Fibroblast of lung (primary cell): ENCODE measurements at places on chromosomes 16 and 17. TPM values are rescaled to one million over a fixed set of nuclear protein-coding genes. Genes with fewer than 3 reads are reported as not detected.

TEN1 gene
- total RNA-seq: 9.4 and 12.6 TPM in 2 replicates

- H3K4me3 ChIP-seq: no peak overlapping the region
- H3K27ac ChIP-seq: no peak overlapping the region
- DNase-seq: no peak
- no peaks in the 10 kb centered on the region for H3K27me3 ChIP-seq
Measured at GRCh38 chr17:74244548-74244947, 29.5 kb upstream of the DNAI2 start.

DNA sequence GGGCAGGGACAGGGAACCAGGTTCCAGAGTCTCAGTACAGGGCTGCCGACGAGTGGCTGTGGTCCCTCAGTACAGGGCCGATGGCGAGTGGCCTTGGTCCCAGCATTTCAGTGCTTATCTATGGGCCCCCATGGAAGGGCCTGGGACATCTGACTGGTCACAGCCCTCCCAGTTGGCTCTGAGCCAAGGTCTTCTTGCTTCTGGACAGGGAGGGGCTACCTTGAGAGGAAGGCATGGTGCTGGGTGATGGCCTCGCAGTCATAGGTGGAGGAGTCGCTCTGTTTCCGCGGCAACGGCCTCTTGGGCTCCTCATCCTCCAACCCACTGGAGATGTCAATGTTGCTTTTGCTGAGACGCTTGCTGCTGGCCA lies 32.5 kb downstream of the PIMREG start:
- no peak overlapping the region for H3K4me3 ChIP-seq

DNA sequence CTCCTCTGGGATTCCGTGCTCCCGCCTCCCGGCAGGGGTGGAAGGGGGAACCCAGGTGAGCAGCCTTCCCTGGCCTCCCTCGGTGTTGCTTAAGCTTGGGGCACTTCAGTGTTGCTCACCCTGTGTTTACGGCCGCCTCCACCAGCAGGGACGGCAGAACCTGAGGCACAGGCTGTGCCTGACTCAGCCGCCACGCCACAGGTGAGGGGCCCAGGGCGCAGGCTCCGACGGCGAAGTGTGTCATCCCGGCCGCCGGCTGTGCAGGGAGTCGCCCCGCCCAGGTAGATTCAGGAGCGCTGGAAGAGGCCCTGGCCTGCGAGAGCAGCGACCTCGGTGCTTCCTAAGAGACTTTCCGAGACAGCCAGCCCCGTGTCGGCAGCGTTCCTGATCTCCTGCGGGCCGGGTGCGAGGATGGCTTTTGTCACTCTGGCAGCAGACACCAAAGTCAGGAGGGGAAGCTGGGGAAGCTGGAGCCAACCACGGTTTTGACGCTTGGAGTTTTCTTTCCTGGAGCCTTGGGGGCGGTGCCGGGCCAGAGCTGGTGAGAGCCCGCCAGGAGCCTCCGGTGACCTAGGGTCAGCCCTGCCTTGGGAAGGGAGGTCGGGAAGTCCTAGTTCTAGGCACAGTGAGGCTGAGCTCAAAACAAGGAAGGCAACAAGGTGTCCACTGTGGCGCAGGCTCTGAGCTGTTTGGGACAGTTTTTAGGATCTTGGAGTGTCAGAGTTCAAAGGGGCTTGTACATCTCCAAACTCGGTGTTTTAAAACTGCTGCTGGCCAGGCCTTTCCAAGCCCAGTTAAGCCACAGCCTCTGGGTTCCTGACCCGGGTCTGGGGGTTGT lies 2.1 kb downstream of the GSE1 start:
- DNase-seq: no peak
- no peak overlapping the region for H3K27ac ChIP-seq
- H3K4me1 ChIP-seq: peaks cover 17% of the 10 kb centered on the region
- no peaks in the 10 kb centered on the region for H3K36me3 ChIP-seq
- no peak overlapping the region for H3K4me3 ChIP-seq

DNA sequence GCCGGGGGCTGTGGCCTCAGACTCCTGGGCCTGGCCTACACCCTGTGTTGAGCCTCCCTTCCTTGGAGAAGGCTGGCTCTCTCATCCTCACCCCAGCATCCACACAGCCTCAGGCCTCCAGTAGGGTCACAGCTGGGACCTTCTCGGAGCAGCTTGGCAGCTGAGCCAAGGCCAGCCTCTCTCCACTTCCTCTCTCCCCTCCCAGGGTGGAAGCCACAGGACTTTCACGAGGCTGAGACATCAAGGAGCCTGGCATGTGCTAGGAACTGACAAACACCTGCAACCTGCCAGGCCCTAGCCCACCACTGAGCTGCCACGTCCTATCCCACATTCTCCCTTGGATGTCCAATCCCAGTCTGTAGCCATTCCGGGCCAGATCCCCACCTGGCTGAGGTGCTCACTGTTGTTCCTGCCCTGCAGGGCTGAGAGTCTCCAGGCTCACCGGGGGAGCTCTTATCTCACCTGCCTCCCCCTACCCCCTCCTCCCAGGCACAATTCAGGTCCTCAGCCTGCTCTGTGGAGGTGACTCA lies 3.1 kb downstream of the MMP15 start:
- peaks cover 13% of the 10 kb centered on the region for H3K27me3 ChIP-seq
- H3K36me3 ChIP-seq: no peaks in the 10 kb centered on the region
- no peaks in the 10 kb centered on the region for H3K4me1 ChIP-seq
- H3K27ac ChIP-seq: no peak overlapping the region
- no peak for DNase-seq

- no peak overlapping the region for H3K4me3 ChIP-seq
- peaks cover 2% of the 10 kb centered on the region for H3K4me1 ChIP-seq
- H3K27me3 ChIP-seq: no peaks in the 10 kb centered on the region
- H3K36me3 ChIP-seq: peaks cover 33% of the 10 kb centered on the region
- peak; percentile 90 for DNase-seq
- peak overlapping the region; percentile 56 for H3K27ac ChIP-seq
Measured at GRCh38 chr16:27495191-27495590, 54.5 kb downstream of the GTF3C1 start.

DNA sequence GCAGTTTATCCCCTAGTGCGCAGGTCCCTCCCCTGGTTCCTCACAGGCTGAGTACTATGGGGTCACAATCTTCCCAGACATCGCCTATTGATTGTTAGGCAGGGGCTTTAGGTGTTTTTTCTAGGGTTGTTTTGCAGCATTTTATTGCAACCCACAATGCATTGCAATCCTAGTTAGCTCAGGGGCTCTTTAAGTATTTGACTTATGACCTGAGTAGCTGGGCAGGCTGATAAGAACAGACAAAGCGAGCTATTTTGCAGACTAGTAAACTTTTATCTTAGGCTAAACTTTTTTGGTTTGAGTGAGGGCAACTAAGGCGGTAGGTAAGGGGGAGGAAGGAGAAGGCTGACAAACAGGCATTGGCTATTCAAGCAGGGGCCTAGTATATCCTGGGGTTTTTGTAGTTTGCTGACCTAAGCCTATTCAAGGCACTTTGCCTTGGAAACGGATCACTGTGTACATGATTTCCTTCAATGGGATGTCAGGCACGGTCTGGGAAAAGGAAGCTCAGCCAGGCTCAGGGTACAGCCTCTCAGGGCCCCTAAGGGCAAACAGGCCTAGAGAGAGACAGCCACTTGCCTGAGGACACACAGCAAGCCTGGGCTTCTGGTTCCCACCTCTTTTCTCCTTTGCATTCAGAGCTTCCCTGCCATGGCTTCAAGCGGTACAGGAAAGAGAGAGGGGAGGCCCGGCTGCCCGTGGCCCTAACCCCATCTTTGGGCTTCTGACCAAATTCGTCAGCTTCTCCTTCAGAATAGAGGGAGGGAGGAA lies 6.4 kb downstream of the DRC7 start:
- H3K4me3 ChIP-seq: no peak overlapping the region
- H3K4me1 ChIP-seq: no peaks in the 10 kb centered on the region
- DNase-seq: no peak
- H3K27ac ChIP-seq: no peak overlapping the region
- no peaks in the 10 kb centered on the region for H3K36me3 ChIP-seq

TEX19 gene
- total RNA-seq: 0.17 TPM in 1 of 2 replicates, not detected in the other

DNA sequence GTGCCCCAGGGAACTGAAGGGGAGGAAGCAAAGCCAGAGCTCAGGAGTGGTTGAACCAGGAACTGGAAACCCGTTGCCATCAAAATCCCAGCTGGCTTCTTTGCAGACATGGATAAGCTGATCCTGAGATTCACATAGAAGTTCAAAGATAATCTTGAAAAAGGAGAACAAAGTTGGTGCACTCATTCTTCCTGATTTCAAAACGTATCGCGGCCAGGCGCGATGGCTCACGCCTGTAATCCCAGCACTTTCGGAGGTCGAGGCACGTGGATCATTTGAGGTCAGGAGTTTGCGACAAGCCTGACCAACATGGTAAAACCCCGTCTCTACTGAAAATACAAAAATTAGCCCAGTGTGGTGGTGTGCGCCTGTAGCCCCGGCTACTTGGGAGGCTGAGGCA lies 7.1 kb downstream of the RAP1GAP2 start:
- no peak overlapping the region for H3K4me3 ChIP-seq
- no peak overlapping the region for H3K27ac ChIP-seq
- no peak for DNase-seq
- no peaks in the 10 kb centered on the region for H3K4me1 ChIP-seq
- H3K36me3 ChIP-seq: no peaks in the 10 kb centered on the region

DNA sequence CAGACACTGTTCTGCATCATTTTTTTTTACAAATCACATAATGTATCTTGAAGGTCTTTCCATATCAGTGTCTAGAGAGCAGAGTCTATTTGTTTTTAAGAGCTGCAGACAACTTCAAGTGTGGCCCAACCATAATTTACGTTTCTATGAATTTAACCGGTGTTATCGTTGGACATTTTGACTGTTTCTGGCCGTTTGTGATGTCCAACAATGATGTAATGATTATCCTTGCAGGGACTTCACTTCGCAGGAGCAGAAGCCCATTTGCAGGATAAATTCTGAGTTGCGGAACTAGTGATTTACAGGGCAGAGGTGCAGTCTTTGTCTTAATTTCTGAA lies 26.9 kb upstream of the HLF start:
- peak; percentile 20 for DNase-seq
- no peaks in the 10 kb centered on the region for H3K36me3 ChIP-seq
- H3K4me3 ChIP-seq: peak overlapping the region; percentile 38
- peaks cover 2% of the 10 kb centered on the region for H3K4me1 ChIP-seq

DNA sequence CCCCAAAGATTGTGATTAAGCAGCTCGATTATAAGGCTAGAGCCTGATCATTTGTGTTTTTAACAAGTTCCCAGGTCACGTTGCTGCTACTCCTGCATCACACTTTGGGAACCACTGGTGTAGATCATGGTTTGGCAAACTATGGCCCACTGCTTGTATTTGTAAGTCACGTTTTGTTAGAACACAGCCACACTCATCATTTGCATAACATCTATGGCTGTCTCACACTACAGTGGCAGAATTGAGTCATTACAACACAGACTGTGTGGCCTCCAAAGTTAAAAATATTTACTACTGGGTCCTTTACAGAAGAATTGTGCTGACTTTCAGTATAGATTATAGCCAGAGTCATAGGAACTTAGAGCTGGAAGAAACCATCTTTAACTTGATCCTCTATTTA lies 515.3 kb upstream of the PSMD7 start:
- no peak for DNase-seq
- H3K4me1 ChIP-seq: no peaks in the 10 kb centered on the region
- no peak overlapping the region for H3K4me3 ChIP-seq
- no peaks in the 10 kb centered on the region for H3K27me3 ChIP-seq

- no peak overlapping the region for H3K27ac ChIP-seq
- no peak overlapping the region for H3K4me3 ChIP-seq
- no peaks in the 10 kb centered on the region for H3K27me3 ChIP-seq
- DNase-seq: no peak
Measured at GRCh38 chr17:77611791-77612502, 346.6 kb upstream of the TNRC6C start.

WFIKKN2 gene
- total RNA-seq: under 0.01 and 0.33 TPM in 2 replicates

BHLHA9 gene
- total RNA-seq: not detected in 2 replicates

HIGD1B gene
- total RNA-seq: not detected in 2 replicates

GRCh38 chr17:21679256-21680146 lies 12.8 kb upstream of the KCNJ18 start:
- no peaks in the 10 kb centered on the region for H3K36me3 ChIP-seq
- no peak for DNase-seq
- no peak overlapping the region for H3K27ac ChIP-seq
- H3K27me3 ChIP-seq: no peaks in the 10 kb centered on the region
- H3K4me3 ChIP-seq: no peak overlapping the region

DNA sequence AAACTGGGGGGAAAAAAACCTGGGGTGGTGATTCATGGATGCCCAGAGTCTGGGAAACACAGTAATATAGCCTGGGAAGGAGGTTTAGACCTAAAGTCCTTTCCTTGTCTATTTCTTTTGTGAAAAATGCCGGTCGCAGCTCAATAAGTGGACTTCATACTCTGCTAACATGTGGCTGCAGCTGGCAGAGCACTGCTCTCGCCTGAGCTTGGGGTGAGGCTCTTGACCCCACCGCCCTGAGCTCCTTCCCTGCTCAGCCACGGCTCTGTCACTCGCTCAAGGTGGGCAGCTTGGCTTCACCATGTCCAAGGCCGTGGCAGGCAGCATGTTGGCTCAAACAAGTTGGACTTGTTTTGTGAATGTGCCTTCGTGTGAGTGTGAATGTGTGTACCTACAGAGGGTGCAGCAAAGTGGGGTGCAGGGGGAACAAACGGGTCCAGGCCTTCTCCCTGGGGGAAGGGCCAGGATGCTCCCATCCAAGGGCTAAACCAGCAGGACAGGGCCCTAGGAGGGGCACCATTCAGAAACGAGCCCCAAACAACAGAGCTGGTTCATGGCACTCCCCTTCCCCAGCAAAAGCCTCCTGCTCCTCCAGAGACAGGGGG lies 4.9 kb downstream of the FA2H start:
- no peak overlapping the region for H3K27ac ChIP-seq
- no peaks in the 10 kb centered on the region for H3K36me3 ChIP-seq
- H3K4me1 ChIP-seq: no peaks in the 10 kb centered on the region
- H3K27me3 ChIP-seq: peaks cover 34% of the 10 kb centered on the region

SYNGR3 gene
- 1.5 and 1.8 TPM in 2 replicates for total RNA-seq

- no peaks in the 10 kb centered on the region for H3K27me3 ChIP-seq
- H3K36me3 ChIP-seq: peaks cover 2% of the 10 kb centered on the region
- no peak for DNase-seq
- H3K27ac ChIP-seq: peak overlapping the region; percentile 83
Measured at GRCh38 chr16:67718668-67719047, 458 bp downstream of the GFOD2 start.

MRC2 gene
- total RNA-seq: 164 and 246 TPM in 2 replicates

- no peaks in the 10 kb centered on the region for H3K36me3 ChIP-seq
- no peak overlapping the region for H3K4me3 ChIP-seq
- H3K27ac ChIP-seq: no peak overlapping the region
- no peak for DNase-seq
- no peaks in the 10 kb centered on the region for H3K27me3 ChIP-seq
Measured at GRCh38 chr16:27424772-27425498, 23.0 kb downstream of the IL21R start.
